Spinal cord (tissue), 10 donors: ENCODE measurements at places on chromosomes 1 and 21.
A peak's percentile ranks its signal among the peaks of the same experiment; 100 is the strongest.

DNA sequence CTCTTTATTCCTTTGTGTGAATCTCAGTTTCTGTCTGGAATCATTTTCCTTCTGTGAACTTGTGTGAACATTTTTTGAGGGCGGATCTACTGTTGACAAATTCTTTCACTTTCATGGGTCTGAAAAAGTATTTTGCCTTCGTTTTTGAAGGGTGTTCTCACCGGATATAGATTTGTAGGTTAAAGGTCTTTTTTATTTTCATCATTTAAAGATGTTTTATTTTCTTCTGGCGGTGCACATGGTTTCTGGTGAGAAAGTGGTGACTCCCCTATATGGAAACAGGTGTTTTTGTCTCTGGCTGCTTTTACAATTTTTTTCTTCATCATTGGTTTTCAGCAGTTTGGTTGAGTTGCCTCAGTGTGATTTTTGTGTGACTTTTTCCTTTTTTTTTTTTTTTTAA is 94.9 kb downstream of the DYRK1A start:
- no peak for DNase-seq

DNA sequence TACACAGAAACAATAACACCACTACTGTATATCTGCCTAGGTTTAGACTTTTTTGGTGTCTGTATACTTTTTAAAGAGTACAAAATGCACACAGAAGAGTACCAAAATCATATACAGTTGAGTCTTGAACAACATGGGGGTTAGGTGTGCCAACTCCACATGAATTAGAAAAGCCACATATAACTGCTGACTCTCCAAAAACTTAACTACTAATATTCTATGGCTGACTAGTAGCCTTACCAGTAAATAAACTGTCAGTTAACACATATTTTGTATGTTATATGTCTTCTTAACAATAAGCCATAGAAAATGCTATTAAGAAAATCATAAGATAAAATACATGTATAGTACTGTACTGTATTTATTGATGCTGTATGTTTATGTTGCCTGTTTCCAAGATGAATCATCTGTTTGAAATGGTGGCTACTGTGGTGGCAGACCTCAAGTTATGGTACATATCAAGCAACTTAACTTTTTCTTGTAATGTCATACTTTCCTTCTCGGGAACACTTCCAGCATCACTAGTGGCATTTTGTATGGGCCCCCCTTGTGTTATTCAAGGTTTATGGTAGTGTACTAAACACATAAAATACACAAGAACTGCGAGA is 71.2 kb downstream of the LHX4 start:
- no peak for DNase-seq

DNA sequence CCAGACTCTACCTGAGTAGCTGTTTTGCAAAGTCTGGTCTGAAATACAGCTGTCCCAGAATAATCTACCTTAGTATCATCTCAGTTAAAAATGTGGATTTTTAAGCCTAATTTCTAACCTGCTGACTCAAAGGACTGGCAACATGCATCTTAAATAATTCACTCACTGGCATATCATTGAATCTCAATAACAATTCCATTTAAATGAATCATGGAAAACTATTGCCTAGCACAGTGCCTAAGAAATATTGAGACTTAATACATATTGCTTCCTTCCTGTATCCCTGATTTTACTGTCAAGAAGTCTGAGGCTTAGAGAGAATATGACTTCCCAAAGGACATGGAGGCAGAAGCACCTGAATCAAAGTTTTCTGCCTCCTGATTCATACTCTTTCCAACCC is 3.1 kb downstream of the CCDC190 start:
- DNase-seq: no peak

DNA sequence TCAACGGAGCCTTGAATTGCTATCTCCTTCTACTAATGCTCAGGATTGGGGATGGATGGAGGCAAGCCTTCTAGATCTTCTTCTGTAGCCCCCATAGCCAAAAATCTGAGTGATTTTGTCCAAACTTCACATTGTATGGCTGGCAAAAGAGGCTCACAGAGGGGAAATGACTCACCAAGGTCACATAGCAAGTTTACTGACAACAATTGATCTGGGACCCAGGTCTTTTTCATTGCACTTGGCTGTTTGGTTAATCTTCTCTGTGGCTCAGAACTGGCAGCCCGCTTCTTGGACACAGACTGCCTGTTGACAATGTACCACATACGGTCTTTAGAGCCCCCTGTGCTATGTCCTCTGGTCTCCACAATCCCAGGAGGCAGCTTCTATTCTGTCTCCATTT is 3.0 kb upstream of the LACTBL1 start:
- DNase-seq: no peak

GRCh38 chr21:17118638-17119384 is 394.0 kb upstream of the CXADR start:
- DNase-seq: no peak

- DNase-seq: no peak
These were observed 3.9 kb downstream of the MFN2 start for GRCh38 chr1:11984121-11984520.

- DNase-seq: no peak
These were observed 9.5 kb downstream of the ATP1B1 start for GRCh38 chr1:169115891-169116585.

DNA sequence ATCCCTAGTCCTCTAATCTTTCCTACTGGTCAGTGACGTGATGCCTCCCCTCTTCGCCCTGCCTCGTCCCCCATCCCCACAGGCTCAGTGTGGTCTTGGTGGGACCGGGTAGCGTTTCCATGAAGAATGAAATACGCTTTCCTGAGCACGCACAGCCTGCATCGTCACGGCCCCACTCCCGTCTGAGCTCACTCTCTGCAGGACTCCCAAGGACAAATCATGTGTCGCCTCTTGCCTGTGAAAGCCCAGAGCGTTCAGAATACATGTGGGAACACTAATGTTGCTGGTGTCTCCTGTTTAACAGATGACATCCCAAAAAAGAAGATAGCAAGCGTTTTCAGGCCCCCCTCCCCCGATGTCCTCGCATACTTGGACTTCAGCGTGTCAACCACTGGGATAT is 49.2 kb downstream of the S100B start:
- DNase-seq: no peak

DNA sequence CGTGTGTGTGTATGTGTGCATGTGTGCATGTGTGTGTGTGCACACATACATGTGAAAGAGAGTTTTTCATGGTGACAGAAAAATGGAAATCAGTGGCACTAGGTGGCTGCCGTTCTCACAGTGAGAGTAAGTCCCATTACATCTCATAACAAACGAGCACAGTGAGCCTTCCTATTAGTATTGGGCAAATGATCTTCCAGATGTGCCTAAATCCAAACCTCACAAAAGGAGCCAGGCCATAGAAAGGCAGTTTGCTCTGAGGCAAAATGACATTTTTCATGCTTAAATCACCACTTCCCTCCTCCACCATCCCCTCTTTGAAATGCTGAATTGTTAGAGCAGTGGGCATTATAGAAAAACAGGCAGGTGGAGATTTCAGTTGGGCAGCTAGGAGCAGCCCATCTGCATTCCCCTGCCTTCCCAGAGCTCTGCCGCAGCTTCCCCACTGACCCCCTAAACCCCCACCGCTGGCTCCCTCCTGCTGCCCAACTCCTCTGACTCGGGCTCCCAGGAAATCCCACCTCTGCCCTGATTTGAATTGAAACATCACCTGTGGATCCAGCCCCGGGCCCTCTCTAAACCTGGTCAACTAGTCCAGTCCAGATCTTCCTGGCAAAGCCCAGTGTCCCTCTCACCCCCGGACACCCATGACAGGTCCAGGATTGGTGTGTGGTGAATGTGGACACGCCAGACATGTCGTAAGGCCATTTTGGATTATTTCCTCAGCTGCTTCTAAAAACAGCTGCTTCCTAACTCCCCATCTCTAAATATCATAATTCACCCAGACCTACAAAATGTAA is 190.5 kb downstream of the SEC16B start:
- DNase-seq: no peak

DNA sequence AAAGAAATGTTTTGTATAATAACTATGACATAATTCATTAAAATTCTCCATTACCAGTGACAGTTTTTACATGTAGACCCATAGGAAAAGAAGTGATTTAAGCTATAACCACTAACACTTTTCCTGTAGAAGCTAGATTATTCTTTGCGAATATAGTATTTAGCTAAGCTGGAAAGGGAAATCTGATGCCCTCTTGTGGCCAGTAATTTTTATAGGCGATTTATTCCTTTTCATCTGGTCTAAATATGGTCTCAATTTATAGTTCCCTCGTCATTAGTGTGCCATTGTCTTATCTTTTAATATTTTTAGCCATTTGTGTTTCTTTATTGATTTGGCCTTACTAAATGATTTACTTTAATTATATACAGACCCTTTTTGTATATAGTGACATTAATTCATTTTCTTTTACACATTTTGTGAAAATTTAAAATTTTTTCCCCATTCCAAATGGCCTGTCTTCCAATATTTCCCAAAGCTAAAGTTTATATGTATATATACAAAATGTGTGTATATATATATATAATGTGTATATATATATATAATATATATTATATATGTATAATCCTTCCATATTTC is 26.7 kb downstream of the BTG3 start:
- DNase-seq: peak; percentile 7

GRCh38 chr1:211336775-211337174 is 10.1 kb downstream of the TRAF5 start:
- DNase-seq: no peak

GRCh38 chr21:45806042-45806441 is 162.5 kb downstream of the PCBP3 start:
- DNase-seq: no peak

- no peak for DNase-seq
These were observed 663.4 kb upstream of the PRMT6 start for GRCh38 chr1:106393046-106393445.

DNA sequence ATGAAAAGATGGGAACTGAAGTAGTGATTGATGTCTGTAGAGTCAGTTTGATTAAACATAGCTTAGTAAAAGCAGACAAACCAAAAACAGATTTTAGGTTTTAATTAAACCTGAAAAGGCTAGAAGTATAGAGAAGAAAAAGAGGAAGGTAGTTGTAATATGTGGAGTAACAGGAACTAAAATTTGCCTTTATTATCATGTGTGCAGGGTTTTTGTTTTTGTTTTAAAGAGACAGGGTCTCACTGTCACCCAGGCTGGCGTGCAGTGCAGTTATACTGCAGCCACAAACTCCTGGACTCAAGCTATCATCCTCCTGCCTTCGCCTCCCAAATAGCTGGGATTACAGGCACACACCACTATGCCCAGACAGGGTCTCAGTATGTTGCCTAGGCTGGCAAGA is 6.0 kb downstream of the TOR1AIP1 start:
- no peak for DNase-seq

GRCh38 chr1:32538887-32539583 is at the start of gene ZBTB8A:
Gene ZBTB8A, plus strand, starts transcription at chr1:32539427. Its CDS starts 53,505 bp downstream, at chr1:32592932.
- DNase-seq: peak; percentile 65

DNA sequence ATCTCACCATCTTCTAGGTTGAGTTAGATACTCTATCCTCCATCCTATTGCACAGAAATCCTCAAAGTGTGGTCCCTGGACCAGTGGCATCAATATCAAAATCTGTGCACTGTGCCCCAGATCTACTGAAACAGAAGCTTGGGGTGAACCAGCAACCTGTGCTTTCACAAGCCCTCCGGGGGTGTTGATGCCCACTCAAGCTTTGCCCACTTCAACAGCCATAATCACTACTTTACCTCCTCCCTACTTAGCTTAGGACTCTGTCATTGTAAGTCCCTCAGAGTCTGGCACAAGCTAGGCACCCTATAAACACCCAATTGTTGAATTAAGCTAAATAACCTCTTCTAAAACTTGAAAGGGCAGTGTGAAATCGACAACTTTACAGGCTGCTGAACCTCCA is 144.2 kb upstream of the SOD1 start:
- no peak for DNase-seq

DNA sequence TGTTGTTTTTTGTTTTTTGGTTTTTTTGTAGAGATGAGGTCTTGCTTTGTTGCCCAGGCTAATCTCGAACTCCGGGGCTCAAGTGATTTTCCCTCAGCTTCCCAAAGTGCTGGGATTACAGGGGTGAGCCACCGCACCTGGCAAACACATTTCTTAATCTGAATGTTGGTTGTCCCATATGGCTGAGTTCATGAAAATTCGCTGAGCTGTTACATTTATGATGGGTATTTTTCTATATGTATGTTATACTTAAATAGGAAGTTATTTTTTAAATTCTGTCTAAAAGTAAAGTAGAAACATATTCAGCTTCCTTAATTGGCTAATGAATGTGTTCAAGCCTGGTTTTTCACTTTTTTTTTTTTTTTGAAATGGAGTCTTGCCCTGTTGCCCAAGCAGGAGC is 75.1 kb downstream of the ASH1L start:
- DNase-seq: no peak

DNA sequence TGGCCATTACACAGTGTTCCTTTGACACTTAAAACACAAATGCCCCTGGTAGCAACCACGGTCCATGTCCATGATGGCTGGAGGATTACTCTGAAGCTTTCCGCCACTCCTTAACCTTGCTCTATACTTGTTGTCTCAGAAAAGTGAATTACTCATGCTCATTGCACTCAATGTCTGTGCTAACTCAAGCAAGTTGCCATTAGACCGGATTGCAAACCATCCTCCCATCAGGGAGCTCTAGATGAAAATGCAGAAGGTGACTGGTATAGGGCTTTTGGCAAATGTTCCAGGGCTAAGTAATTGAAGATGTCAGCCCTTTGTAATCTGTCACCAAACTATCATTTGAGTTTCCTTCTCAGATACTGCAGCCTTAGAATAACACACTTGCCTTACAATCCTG is 1288.3 kb upstream of the B3GALT2 start:
- DNase-seq: no peak

DNA sequence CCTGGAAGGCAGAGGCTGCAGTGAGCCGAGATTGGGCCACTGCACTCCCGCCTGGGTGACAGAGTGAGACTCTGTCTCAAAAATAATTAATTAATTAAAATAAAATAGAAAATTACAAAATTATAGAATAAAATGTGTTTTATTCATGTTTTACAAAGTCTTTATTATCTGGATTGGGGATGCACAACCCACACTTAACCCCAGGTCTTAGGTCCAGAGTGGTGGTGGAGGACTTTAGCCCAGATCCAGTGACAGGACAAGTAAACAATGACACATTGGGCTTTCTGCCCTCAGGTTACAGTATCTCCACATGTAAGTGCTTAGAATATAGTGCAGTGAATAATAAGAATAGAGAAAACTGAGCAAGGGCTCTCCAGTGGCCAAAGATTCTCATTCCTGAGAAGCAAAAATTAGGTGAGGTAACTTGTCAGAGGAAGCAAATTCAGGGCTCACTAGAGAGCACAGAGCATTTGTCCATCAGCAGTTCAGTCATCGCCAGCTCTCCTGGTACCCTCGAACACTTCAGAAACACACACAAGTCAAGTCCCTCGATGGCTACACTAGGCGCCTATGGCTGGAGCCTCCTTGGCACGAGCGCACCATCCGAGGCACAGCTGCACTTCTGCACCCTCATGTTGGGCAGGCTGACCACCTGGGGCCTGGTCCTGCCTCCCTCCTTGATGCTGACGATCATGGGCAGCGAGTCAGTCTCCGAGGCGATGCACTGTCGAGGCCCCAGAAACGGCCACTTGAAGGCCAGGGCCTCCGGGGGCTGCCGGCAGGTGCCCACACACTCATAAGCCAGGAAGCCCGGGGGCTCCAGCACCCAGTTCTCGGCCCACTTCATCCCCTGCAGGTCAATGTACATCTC is 2.6 kb downstream of the LEFTY1 start:
- no peak for DNase-seq
